ENCODE measurements at places on chromosomes 5 and 9. TPM values are rescaled to one million over a fixed set of nuclear protein-coding genes. Genes with fewer than 3 reads are reported as not detected.

GRCh38 chr9:28031521-28032267 lies 458.4 kb upstream of the C9orf72 start:
- no peak for DNase-seq

DNA sequence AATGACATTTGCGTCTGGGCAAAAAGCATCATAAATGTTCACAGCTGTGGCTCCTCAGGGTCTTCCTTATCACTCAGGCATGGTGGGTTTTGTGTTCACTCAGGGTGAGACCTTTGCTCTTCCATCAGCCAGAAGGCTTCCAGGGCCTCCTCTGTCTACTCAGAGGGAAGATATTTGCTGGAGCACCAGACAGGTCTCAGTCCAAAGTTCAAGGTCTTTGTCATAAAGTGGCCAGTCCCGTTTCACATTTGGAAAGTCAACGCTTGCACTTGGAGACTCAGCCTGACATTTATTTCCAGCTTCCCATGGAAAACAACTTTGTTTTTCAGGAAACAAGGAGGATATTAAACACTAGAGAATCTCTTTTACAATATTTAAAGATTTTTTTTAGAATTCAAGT lies 12.2 kb upstream of the CARTPT start:
- DNase-seq: no peak

GRCh38 chr5:113212244-113212920 lies 222.4 kb downstream of the TSSK1B start:
- DNase-seq: no peak

GRCh38 chr5:105544300-105544699 lies 1981.7 kb upstream of the NUDT12 start:
- no peak for DNase-seq

- DNase-seq: no peak
Observed at GRCh38 chr9:34991607-34992375, 2.2 kb downstream of the DNAJB5 start.

DNA sequence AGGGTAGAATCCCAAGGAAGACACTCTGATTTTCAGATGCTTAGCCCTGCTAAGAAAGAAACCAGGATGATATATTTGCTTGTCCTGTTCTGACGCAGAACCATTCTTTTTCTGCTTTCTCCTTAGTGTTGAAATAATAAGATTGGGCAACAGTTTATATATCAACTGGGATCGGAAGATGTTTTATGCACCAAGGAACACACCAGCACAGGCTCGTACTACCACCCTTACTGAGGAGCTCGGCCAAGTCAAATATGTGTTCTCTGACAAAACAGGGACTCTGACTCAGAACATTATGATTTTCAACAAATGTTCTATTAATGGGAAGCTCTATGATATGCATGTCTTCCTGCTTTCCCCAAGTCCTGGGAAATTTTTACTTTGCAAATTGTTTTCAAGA lies 19.0 kb upstream of the RUSC2 start:
- DNase-seq: no peak

DNA sequence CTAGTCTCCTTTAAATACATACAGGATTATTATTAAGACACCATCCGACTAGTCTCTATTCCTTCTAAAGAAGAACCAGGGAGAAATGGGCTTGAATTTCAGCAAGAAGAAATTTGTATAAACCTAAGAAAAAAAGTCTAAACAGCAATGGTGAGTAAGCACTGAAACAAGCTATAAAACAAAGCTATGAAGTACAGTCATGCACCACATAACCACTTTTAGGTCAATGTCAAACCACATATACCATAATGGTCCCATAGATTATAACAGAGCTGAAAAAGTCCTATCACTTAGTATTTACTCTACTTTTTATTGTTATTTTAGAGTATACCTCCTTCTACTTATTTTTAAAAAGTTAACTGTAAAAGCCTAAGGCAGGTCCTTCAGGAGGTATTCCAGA lies 102.0 kb upstream of the NFIB start:
- DNase-seq: peak; percentile 31

- DNase-seq: no peak
Observed at GRCh38 chr5:73363911-73364730, 84.5 kb downstream of the FOXD1 start.

GRCh38 chr9:85898332-85898731 lies 42.6 kb upstream of the NAA35 start:
- no peak for DNase-seq

DNA sequence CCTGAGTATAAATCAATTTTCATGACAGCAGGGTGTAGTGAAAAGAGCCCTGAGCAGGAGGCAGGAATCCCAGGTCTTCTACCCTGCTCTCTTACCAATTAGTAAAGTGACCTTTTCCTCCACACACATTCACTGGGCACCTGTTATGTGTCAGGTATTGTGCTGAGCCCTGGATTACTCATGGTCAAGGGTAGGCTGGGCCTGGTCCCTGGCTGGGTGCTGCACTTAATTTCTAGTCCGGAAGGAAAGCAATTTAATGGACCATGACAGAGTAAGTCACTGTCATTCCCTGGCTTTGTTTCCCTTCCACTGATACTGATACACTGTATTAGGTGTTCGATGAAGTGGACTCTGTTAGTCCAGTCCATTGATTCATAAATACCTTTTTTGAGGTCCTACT lies 29.1 kb upstream of the BRINP1 start:
- DNase-seq: peak; percentile 29

DNA sequence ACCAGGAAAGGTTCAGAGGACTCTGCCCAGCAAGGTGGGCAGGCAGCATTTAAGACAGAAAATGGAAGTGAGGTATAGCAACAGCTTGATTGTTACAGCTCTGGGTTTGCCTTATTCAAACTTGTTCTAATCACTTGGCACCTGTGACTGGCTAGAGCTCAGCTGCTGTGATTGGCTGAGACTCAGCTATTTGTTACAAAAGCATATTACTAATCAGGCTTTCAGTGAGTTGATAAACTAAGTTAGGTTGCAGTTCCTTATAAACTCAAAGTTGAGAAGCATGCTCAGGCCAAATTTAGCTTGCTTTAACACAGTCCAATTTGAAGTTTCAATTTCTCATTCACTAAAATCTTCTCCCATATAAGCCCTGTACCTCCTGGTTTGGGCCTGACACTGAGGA lies 56.3 kb downstream of the GDA start:
- no peak for DNase-seq

GRCh38 chr5:148928141-148928540 lies 101.7 kb downstream of the ADRB2 start:
- DNase-seq: no peak

DNA sequence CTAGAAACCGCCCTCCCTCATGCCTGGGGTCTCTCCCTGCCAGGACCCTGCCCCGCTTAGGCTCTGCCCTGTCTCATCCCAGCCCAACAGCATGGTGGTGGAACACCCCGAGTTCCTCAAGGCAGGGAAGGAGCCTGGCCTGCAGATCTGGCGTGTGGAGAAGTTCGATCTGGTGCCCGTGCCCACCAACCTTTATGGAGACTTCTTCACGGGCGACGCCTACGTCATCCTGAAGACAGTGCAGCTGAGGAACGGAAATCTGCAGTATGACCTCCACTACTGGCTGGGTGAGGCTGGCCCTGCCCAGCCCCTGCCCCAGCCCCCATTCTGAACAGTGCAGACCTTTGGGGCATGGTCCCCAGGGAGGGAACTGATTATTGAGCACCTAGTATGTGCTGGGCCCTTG lies 33.9 kb downstream of the GSN start:
- no peak for DNase-seq

GRCh38 chr9:7640231-7640630 lies 159.3 kb downstream of the DMAC1 start:
- DNase-seq: no peak

DNA sequence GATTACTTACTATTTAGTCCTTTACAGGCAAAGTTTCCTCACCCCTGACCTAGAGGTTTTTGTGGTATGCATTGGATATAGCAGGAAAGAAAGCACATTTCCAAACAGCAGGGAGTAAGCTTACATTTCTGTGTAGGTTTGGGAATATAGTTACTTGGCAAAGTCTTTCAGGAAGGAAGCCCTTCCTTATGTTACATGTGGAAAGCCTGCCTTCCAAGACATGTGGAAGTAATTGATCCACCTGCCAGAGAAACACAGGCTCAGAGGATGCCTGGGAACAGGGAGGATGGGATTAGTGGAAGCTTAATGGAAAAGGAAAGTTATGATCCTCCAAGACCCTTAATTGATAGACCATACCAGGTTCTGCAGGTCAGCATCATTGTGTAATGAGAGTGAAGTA lies 87.3 kb upstream of the PPP1R2B start:
- DNase-seq: no peak

GRCh38 chr5:136067422-136067821 lies 38.6 kb downstream of the TGFBI start:
- DNase-seq: no peak

GRCh38 chr5:169861433-169861832 lies 118.9 kb downstream of the INSYN2B start:
- no peak for DNase-seq

DNA sequence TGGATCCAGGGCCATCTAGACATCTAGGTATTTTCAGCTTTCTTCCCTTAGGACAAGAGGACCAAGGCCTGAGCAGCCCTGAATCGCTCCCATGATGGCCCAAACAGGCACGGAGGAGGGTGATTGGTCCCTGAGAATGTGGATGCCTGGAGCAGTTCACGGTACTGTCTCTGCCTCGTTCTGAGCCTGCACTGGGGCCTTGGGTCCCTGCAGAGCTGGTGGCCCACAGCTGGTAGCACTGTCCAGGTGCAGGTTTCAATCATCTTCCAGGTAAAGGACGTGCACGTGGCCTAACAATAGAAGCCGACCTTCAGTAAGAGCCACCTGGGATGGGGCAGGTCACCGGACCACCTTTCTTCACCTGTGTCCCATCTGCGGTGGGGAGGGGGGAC lies 19.4 kb upstream of the FCN1 start:
- no peak for DNase-seq

DNA sequence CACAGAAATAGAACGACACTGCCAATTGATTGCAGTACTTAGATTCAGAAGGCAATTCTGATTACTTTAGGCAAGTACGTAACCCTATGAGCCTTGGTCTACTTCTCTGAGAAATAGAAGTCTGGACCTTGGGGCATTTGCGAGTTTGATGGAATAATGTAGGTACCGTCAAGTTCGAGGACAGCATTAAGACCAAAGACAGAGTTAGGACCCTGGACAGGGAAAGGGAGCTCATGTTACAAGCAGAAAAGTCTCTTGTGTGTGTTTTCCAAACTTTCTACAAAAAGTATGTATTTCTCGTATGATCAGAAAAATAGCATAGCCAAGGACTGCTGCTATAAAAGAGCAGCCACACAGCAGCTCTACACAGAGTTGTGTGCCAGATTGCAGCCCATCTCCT lies 20.1 kb downstream of the CCDC180 start:
- DNase-seq: no peak

DNA sequence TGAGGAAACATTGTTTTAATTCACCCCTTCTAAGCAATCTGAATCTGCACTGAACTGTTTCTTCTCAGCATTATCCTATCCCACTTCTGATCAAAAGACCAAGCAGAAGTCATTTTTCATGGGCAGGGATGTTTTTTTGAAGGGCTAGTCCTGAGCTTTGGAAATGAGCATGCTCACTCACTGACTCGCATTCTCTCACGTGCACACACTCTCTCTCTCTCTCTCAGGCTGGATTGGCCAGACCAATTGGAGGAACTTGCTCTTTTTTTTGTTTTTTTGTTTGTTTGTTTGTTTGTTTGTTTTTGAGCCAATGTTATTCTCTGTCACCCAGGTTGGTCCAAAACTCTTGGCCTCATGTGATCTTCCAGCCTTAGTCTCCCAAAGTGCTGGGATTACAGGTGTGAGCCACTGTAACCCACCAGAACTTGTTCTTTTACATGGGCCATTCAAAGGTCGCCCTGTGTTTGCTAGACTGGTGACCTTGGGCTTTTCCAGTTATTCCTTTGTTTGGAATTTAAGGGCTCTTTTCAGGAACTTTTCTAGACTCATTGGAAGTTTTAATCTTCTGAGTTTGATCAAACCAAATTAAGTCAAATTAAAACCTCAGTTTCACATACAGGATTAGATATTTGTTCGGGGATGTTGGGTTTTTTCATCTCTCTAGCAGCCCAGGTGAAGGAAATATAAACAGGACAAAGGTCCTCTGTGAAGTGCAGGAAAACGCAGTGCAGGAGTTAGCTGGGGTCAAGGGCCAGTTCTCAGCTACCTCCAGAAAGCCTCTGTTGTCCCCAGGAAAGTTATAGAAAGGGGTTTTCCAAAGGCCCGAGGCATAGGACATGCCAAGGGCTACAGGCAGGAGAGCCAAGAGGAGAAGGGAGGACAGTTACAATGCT lies 13.1 kb downstream of the FAXDC2 start:
- DNase-seq: no peak

- no peak for DNase-seq
Observed at GRCh38 chr5:134113902-134114875, at the start of gene TCF7. TSS of gene TCF7 (plus strand) at chr5:134114681. CDS start at chr5:134114907, 226 bp downstream.

DNA sequence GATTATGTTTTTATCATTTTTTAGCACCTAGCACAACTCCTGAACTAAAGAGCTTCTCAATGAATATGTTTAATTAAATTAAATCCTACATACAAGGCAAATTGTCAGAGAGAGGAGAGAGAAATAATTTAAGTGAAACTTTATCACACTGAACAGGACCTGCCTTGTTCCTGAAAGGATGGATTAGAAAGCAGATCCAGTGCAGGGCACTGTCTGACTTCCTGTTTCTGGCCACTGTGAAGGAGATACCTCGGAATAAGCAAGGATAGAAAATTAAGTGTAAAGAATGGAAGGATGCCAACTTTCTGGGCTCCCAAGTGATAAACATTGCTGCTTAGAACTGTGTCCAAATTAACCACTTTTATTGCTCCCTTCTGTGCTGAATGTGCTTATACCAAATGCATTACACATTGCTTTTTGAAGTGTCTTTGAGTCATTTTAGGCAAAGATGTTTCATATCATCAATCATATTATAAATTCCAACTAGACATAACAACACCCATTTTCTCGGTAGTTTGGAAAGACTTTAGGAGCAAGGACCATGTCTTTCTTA lies 89.1 kb upstream of the SPDL1 start:
- DNase-seq: no peak

DNA sequence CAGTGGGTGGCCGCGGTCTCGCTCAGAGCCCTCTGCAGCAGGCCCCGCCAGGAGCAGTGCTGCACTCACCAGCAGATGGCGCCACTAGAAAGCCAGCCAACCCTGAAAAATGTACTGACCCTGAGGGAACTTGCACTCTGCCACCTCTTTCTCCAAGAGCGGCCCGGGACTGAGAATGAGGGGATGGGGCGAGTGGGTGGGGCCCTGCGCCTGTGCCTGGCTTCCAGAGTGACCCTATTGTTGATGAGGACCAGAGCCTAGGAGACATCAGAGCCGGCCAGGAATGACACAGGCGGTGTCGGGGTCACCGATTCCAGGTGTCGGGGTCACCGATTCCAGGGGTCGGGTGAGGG lies 2.9 kb upstream of the IL17B start:
- no peak for DNase-seq

GRCh38 chr9:95250462-95251221 lies 66.9 kb downstream of the FANCC start:
- DNase-seq: no peak

GRCh38 chr5:34059977-34060376 lies 17.0 kb upstream of the C1QTNF3 start:
- no peak for DNase-seq

The CCDC192 gene
- not detected for total RNA-seq

The FOXI1 gene
- total RNA-seq: not detected

The PCDHGB7 gene
- 14.1 TPM for total RNA-seq

The GPX3 gene
- 5.5 TPM for total RNA-seq

The GFRA3 gene
- total RNA-seq: 0.08 TPM

The RPL35 gene
- total RNA-seq: 3,310 TPM

The WDR31 gene
- 3.0 TPM for total RNA-seq

The PCDHGA12 gene
- 3.6 TPM for total RNA-seq

The DOCK8 gene
- 3.8 TPM for total RNA-seq

The SAXO1 gene
- under 0.01 TPM for total RNA-seq

The SLIT3 gene
- total RNA-seq: 5.0 TPM

All from kidney epithelial cell (primary cell).